ENCODE measurements at places on chromosomes 11 and 22. TPM values are rescaled to one million over a fixed set of nuclear protein-coding genes. Genes with fewer than 3 reads are reported as not detected.

Gene PRR5L
- 46.9 TPM for total RNA-seq

Gene CADM1
- total RNA-seq, result 0.18 TPM

Gene TNNT3
- total RNA-seq, result 10.3 TPM

Gene PICALM
- total RNA-seq, result 65.4 TPM

Gene BARX2
- 6.1 TPM for total RNA-seq

Gene SHANK2
- total RNA-seq, result not detected

Gene ATL3
- total RNA-seq, result 14.5 TPM

Gene PLAAT2
- total RNA-seq, result not detected

Gene HEPHL1
- not detected for total RNA-seq

Gene KCNJ4
- total RNA-seq, result not detected

Gene C11orf21
- total RNA-seq, result 7.8 TPM

Gene APOA4
- not detected for total RNA-seq

Gene TECTA
- total RNA-seq, result 0.33 TPM

Gene SHANK3
- 0.66 TPM for total RNA-seq

Gene DMC1
- 10.8 TPM for total RNA-seq

Gene MAP4K2
- total RNA-seq, result 67.7 TPM

Gene OPCML
- total RNA-seq, result not detected

Gene NCR3LG1
- total RNA-seq, result 0.54 TPM

Gene LGALS12
- not detected for total RNA-seq

Gene SHISAL1
- not detected for total RNA-seq

Gene MYEOV
- total RNA-seq, result not detected

Gene APOL5
- not detected for total RNA-seq

Gene PRRG4
- 0.32 TPM for total RNA-seq

Gene KDM4E
- total RNA-seq, result 0.09 TPM

Gene IL18
- not detected for total RNA-seq

Gene ROBO4
- not detected for total RNA-seq

Gene POU2AF3
- total RNA-seq, result not detected

Gene TMEM191B
- total RNA-seq, result 1.9 TPM

Gene OR51B5
- total RNA-seq, result 0.34 TPM

Gene TEX54
- not detected for total RNA-seq

Gene C11orf87
- not detected for total RNA-seq

Gene YPEL4
- not detected for total RNA-seq

Gene OR51I1
- total RNA-seq, result not detected

Gene SPI1
- total RNA-seq, result 0.20 TPM

Gene USP35
- 16.3 TPM for total RNA-seq

Gene MS4A8
- not detected for total RNA-seq

Gene UCP2
- 271 TPM for total RNA-seq

Gene NPTXR
- 0.75 TPM for total RNA-seq

Gene FADS1
- total RNA-seq, result 16.1 TPM

Gene CLDN5
- not detected for total RNA-seq
